ENCODE measurements at places on chromosomes 1 and 21.

DNA sequence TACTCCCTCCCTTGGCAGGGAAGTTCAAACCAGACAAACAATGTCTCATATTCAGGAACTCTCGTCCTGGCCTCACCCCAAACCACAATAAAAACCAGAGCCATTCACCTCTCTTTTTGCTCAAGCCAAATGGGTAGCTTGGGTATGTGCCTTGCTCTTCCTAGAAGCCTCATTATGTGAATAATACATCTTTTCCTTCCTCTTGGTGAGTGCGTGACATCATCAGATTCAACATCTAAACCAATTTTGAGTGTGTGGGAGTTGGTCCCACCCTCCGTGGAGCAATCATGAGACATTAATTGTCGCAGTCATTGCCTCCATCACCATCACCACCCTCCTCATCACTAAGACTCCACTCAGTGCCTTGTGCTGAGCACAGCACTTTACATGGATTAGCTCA, 482.9 kb downstream of the PTPRU start:
- DNase-seq = peak; percentile 89

DNA sequence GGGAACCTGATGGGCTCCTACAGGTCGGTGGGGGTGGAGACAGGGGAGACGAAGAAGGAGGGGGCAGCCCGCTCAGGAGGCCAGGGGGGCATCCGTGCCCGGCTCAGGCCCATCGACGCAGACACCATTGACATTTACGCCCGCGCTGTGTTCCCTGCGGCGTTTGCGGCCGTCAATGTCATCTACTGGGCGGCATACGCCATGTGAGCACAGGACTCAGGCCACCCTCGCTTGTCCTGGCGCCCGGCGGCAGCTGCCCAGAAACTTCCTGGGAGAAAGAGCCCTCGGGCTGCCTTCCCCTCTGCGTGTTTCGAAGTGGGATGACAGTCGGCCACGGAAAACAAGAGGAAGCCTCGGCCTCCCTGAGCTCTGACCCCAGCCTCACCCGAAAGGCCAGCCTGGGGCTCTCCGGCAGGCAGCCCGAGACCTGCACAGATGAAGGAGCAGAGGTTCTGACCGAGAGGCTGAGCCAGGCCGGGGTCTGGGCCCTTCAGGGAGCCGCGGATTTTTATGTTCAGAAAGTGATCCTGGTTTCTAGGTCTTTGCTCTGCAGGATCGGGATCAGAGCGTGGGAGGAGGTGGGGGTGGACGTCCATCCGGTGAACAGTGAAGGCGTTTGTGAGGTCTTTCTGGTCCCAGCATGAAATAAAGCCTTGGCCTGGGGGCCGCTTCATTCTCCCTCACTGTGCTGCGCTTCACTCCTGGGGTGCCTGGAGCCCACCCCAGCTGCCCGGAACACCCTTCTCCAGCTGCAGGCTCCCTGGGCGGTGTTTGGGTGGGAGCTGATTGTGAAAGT, 11.1 kb downstream of the GABRD start:
- no peak for DNase-seq

- DNase-seq = no peak
Observed at GRCh38 chr1:41482001-41482765, 2.3 kb downstream of the EDN2 start.

- DNase-seq = peak; percentile 4
Observed at GRCh38 chr1:111989531-111990025, at the start of gene KCND3. Gene KCND3 (minus strand): TSS chr1:111989668.

GRCh38 chr21:25964015-25964414, 206.6 kb downstream of the APP start:
- peak; percentile 79 for DNase-seq

DNA sequence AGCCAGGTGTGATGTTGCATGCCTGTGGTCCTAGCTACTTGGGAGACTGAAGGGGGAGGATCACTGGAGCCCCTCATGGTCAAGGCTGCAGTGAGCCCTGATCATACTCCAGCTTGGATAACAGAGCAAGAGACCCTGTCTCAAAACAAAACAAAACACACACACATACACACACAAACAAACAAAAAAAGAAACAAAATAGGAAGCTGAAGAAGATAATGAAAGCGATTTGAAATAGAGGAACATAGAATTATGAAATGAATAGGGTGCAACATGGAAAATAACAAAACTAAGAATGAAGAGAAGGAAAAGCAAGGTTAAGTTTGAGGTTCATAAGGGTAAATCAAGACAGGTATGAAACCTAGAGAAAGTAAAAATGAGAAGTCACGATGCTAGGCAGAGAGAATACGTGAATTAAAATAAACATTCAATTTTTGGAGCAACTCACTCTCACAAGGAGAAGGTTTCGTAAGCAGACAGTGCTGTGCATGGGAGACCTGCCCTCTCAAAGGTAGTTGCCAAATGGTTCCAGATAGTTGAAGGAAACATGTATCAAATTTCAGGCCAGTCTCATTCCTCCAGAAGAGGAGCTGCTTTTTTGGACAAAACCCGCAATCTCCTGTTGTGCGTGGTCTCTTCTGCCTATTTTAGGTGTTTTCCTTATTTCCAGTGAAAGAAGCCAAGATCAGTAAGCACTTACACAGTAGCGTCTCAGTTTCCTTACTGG, 3.3 kb downstream of the CD46 start:
- peak; percentile 31 for DNase-seq

- no peak for DNase-seq
Observed at GRCh38 chr1:93028542-93028941, 50.5 kb upstream of the MTF2 start.

DNA sequence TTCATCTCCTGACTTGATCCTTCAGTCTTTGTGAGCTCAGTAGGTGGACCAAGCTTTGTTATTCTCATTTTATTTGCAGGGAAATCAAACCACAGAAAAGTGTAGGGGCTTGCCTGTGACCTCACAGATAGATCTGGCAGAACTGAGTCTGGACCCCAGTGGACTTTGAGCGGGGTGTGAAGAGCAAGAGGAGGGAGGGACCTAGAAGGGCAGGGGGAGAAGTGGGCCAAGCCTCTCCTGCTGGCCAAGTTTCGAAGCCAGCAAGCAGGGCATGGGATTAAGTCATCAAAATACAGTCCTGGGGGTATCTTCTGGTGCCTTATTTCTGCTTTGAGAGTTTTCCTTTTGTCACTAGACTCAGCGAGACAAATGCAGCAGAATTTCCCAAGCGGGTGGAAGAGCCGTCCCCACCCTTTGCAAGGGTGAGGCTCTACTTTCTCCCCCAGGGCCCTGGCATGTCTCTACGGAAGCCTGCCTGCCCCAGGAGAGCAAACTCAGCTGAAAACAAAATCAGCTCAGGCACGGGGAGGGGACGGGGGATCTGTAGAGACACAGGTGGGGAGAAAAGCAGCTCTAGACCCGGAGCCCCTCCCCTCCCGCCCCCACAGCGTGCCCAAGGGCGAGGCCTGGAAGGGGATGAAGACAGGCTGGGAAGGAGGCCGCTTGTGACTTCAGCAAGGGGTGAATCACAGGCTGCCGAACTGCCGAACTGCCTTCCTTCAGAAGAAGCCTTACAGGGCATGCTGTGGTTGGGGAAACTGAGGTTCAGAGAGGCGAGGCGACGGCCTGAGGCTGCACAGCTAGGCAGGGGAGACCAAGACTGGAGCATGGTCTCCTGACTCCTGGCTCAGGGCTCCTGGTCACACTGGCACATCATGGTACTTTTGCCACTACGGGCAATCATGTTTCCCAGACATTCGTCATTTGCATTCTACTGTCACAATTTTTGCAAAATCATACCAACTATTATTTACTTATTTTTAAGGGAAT, 19.2 kb downstream of the PKP1 start:
- no peak for DNase-seq

DNA sequence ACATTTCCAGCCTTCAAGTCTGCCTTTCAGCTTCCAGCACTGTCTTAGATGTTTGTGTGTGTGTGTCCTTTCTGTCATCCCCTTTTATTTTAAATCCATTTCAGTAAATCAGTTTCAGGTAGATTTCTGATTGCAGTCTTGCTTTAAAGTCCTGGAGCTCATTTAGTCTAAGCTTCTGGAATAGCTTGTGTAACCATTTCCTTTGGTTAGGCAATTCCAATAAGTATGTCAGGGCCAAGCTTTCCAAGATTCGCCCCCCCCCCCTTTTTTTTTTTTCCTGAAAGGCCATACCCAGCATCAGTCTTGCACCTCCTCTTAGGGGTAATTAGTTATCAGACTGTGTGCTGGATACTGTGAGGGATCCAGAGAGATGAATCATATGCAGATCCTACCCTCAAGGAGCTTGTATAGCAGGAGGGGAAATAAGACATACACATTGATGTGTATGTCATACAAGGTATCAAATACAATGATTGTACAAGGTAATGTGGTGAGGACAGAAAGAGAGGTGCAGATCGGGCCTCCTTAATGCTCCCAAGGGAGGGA, 41.3 kb downstream of the NFYC start:
- DNase-seq = no peak

All from fibroblast of mammary gland (primary cell).